Dorsolateral prefrontal cortex (tissue), 122 donors: ENCODE measurements at places on chromosomes 3 and 15.

DNA sequence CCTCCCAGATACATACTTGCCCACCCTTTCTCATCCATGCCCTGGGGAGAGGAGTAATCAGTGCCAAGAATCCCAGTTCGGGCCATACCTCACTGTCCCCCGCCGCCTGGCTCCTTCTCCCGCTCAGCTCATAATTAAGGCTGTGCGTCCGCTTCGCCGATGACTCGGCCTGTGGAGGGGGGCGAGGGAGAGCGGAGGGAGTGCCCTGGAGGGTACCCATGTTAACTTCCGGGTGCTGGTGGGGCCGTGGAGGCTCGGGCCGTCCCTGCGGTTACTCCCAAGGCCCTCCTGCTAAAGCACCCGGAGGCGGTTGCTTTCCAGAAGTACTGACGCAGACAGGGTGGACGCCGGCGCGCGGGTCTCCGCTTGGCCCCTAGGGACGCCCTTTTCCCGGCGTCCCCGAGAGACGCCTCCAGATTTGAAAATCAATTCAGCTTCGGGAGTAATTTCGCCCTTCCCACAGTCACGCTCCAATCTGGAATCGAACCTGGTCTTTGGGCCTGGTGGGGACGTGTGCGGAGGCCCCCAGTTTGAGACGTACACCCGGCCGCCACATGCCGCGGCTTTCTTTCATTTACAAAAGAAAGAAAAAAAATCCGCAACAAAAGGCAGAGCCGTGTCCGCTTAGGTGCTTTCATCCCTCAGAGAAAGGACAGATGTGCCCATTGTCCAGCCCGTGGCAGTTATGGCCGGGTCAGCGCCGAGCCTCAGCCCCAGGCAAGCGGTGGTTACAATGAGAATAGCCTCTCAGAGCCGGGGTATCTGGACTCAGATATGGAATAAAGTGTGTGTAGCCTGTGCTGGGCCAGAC lies 1.0 kb upstream of the ONECUT1 start:
- DNase-seq: no peak

DNA sequence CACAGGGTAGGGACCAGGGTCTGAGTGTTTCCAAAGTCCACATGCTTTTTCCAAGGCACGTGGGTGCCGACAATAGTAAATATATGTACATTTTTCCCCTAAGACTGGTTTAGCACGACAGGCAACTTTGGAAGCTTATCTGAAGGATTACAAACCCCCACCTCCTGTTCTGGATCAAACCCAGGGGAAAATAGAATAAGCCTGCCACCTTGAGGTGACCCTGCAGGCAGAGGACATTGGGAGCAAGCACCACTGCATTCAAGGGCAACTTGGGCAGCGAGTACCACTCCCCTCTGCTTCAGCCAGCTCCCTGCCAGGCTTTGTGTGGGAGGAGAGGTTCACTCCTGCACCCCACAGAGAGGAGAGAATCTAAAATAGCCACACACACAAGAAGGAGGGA lies 44.8 kb downstream of the KBTBD12 start:
- DNase-seq: no peak

DNA sequence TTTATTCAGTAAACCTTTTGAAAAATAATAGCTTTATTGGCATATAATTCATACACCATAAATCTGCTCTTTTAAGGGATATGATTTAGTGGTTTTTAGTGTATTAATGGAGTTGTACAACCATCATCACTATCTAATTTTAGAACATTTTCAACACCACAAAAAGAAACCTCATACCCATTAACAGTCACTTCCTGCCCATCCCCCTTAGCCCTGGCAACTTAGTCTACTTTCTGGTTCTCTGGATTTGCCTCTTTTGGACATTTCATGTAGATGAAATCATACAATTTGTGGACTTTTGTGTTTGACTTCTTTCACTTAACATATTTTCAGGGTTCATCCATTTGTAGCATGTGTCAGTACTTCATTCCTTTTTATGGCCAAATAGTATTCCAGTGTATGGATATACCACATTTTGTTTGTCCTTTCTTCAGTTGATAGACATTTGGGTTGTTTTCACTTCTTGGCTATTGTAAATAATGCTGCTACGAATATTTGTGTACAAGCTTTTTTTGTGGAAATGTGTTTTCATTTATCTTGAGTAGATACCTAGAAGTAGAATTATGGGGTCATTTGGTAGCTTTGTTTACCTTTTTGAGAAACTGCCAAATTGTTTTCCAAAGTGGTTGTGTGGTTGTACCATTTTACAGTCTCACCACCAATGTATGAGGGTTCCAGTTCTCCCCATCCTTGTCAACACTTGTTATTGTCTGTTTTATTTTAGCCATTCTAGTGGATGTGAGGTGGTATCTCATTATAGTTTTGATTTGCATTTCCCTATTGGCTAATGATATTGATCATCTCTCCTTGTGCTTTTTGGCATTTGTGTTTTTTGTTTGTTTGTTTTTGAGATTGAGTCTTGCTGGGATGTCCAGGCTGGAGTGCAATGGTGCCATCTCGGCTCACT lies 45.8 kb downstream of the SMAD3 start:
- DNase-seq: no peak

GRCh38 chr15:63729115-63729884 lies 104.4 kb downstream of the HERC1 start:
- DNase-seq: no peak

GRCh38 chr3:135869439-135870105 lies 96.0 kb upstream of the PPP2R3A start:
- DNase-seq: no peak

DNA sequence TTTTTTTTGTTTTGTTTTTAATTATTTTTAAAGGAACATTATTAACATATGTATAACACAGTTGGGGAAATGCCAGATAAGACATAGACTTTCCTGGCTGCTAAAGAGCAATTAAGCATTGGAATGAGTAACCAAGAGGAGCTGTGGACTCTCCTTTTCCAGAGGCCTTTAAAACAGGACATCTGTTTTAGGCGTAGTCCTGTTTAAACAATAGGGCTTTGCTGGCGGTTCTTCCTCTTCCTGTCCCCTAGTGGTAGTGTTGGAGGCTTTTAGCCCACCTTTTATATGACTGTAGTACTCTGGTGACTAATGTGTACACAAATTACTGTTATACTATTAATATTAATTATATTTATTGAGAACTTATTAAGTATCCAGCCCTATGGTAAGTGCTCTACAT lies 81.9 kb downstream of the PPARG start:
- DNase-seq: no peak
